ENCODE measurements at places on chromosomes 5 and 9.

DNA sequence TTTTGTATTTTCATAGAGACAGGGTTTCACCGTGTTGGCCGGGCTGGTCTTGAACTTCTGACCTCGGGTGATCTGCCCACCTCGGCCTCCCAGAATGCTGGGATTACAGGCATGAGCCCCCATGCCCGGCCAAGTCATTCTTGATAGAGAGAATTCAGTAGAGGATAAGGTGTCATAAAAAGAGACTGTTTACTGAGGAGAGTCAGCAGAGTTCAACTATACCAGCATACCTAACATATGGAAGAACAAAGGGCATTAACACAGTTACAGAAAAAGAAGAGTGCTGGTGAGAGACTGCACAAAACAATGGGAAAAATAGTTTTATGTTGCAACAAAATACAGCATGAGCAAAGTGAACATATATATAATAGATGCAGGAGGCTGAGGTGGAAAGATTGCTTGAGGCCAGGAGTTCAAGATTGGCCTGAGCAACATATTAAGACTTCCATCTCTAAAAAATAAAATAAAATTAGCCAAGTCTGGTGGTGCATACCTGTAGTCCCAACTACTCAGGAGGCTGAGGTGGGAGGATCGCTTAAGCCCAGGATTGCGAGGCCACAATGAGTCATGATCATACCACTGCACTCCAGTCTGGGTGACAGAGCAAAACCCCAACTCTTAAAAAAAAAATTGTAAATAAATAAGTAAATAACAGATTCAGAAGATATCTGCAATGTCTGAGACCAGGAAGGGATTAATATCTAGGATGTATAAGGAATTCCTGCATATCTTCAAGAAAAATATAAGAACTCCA, 19.5 kb downstream of the B4GALT1 start:
- no peak for DNase-seq

- DNase-seq = no peak
These were observed 68.8 kb downstream of the ANKRD55 start for GRCh38 chr5:56164376-56164775.

DNA sequence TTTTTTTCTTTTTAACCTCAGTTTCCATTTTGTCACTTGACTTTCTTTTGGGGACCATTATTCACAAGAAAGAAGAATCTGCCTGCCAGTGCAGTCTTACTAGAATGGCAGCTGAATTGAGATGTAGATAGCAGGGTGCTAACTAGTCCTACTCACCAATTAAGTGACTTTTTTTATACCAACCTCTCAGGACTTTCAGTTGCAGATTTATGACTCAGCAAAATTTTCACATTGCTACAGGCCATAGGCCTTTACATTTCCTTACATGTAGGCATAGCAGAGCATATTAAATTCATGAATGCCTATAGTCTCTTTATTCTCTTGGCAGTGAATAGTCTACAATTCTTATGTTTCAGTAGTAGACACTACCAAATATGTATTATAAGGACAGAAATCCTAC, 54.0 kb upstream of the FKTN start:
- DNase-seq = no peak

DNA sequence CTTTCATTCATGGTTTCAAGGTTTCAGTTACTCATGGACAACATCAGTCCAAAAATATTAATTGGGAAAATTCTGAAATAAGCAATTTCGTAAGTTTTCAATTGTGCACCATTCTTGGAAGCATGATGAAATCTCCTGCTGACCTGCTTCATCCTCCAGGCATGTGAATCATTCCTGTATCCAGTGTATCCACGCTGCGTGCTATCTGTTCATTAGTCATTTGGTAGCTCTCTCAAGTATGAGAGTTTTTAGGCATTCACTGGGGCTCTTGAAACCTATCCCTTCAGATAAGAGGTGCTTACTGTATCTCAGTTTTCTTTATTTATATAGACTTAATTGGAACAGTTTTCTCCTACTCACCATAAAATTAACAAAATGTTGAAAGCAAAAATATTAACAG, 293.0 kb downstream of the CDH12 start:
- DNase-seq = no peak

Data from NCI-H2227 treated with DMSO at 0.1 percent for 48 hours (cell line).